ENCODE measurements at places on chromosomes 12 and 14.
A peak's percentile ranks its signal among the peaks of the same experiment; 100 is the strongest.

DNA sequence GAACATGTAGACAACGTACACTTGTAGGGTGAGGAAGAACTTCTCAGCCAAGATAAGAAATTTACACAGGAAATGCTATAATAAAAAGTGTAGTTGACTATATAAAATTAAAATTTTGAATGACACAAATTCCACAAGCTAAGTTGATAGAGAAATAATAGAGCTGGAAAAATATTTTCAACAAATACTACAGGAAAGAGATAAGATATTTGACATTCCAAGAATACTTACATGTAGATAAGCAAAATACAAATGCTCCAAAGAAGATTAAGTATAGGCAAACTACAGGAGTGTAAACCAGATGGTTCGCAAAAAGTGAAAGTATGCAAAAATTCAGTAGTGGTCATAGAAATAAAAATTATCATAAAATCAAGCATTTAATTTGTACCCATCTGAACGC, 49.2 kb upstream of the ANP32D start:
- no peak for DNase-seq

DNA sequence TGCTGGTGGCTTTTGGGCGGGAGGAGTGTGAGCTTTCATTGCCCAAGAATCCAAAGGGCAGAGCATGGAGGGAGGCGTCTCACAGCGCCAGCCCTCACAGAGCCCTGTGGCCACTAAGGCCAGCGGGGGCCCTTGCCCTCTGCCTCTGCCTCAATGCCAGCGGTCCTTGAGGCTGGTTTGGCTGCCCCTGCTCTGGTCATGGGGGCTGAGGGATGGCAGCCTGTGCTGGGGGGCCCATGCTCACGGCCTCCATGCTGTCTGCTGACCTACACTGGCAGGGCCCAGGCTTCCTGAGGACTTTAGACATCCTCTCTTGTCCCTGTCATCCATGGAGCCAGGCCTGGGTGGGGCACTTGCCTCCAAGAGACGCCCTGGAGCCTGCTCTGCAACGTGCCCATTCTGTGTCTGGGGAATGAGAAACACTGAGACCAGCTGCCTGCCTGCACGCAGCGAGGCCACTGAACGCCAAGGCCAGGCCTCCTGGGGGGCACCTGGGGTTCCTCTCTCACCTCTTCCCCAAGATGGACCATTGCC, 143.4 kb downstream of the KIF26A start:
- DNase-seq: peak; percentile 61

GRCh38 chr14:64764641-64765520, 60.7 kb downstream of the PLEKHG3 start:
- peak; percentile 91 for DNase-seq

- DNase-seq: no peak
Observed at GRCh38 chr12:2094597-2094996, 41.8 kb downstream of the CACNA1C start.

DNA sequence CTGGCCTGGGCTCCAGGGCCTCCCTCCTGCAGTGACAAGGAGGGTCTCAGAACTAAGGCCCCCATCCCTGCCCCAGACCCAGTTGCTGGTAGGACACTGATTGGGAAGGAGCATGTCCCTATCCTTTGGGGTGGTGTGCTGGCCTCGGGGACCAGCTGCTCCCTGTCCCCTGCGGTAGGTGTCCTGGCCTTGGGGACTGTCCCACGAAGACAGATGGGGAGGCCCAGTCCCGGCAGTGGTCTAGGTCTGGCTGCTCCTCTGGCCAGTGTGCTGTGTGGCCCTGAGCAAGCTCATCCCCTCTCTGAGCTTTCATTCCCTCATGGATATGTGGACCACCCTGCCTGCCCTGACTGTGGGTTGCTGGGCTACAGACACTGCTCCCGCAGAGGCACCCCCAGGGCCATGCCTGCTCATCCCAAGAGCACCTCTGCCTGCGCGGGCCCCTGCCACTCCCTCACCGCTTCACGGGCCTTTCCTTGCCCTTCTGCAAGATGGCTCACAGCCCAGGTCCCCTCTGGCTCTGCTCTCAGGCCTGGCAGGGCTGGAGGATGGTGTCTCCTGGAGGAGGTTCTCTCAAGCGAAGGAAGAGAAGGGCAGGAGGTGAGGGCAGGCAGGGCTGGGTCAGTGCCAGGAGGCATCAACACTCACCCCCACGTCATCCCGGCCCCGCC, 12.5 kb downstream of the AHNAK2 start:
- DNase-seq: no peak

DNA sequence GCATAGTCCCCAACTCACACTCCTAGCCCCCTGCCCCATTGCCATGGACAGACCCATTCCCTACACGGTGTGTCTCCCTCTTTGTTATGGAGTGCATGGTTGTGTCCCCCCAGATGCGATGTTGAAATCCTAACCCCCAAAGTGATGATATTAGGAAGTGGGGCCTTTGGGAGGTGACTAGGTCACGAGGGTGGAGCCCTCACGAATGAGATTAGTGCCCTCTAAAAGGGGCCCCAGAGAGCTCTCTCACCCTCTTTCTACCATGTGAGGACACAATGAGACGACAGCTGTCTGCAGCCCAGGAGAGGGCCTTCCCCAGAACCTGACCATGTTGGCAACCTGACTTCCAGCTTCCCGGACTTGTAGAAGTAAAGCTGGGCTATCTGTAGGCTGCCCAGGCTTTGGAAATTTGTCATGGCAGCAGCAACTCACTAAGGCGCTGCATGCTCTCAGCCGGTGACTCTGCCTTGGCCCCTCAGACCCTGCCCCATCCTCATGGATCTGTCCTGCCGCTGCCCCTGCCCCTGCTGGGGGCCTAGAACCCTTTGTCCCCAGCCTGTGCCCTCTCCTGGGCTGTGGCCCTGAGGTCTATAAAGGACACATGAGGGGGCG, 318.1 kb upstream of the RTL1 start:
- no peak for DNase-seq

DNA sequence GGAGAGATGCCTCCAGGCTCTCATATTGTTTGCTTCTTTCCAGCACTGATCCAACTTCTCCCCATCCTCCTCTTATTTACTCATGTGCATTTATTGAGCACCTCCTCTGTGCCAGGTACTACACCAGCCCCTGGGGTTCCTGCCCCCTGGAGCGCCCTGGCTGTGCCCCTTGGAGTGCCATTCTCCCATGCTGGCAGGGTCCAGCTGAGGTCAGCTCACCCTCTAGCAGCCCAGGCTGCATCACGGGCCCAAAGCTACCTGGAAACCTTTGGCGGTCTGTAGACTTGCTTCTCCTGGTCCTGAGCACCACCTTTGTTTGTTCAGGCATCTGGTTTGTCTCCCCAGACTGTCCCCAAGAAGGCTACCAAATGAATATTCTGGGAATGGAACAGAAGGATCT, 67.0 kb downstream of the ADCK1 start:
- DNase-seq: peak; percentile 65

DNA sequence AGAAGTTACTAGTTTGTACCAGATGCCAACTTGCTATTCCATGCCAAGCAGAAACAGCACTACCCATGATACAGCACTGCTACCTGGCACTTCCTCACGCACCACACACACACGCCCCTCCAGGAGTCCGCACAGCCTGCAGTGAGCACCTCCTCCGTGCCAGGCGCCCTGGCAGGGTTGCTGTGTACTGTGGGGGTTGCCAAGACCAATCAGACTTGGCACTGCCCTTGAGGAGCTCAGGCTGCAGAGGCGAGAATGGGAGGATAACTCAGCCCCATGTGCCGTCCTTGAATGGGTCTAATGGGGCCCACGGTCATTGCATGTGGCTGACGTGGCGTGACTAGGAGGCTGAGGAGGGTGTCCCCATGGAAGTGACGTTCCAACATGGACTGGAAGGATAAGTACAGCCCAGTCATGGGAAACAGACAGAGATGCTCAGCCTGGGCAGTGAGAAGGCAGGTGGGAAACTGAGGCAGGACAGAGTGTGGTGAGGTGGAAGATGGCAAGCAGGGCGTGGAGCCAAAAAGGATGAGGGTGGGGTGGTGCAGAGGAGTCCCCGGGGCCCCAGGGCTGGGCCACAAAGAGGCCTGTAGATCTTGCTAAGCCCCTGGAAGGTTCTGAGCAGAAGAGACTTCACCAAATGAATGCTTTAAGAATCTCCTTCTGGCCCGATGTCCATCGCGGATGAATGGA, 65.3 kb upstream of the C14orf180 start:
- DNase-seq: no peak

GRCh38 chr12:3751151-3752095, 1.5 kb downstream of the CRACR2A start:
- DNase-seq: no peak

DNA sequence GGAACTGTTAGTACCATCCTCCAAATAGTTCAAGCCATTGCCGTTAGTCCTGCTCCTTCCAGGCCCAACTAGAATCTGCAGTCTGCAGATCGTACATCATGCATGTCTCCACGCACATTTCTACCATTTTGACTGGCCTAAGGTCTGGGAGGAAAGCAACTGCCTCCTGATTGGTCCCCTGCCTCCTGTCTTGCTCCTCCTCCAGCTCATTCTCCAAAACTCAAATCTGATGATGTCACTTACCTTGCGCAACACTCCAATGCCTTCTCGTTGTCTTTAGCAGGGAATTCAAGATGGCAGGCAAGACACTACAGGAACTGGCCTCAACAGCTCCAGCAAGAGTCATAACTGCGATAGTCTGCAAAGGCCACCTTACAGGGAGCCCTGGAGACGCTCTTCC, 9.7 kb upstream of the HCAR1 start:
- no peak for DNase-seq

GRCh38 chr12:102479099-102479885, 1.1 kb downstream of the IGF1 start:
- DNase-seq: no peak

- no peak for DNase-seq
Observed at GRCh38 chr12:44774815-44775411, 101.2 kb downstream of the NELL2 start.

DNA sequence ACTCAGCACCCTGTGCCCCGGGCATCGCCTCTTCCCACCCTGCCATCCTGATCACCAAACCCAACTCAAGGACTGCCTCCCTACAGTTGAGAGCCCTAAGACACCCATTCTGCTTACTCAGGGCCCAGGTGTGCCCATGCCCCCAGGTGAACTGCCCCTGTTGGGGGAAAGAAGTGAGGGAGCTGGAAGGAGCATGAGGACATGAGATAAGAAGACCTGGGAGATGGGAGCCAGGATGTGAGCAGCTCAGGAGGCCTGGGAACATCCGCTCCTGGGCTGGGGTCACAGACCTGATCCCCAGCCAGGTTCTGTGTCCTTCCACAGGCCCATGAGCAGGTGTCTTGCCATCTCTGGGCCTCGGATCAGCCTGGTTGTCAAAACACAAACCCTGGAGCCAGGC, 6.6 kb downstream of the RAPGEF3 start:
- no peak for DNase-seq
